DMS79 treated with DMSO at 0.1 percent for 48 hours (cell line): ENCODE measurements at places on chromosomes 2 and 18.

GRCh38 chr2:23448906-23449305 is 63.9 kb downstream of the KLHL29 start:
- no peak for DNase-seq

GRCh38 chr18:58934933-58935577 is 70.4 kb downstream of the ZNF532 start:
- no peak for DNase-seq

GRCh38 chr18:79299711-79300110 is 96.0 kb upstream of the NFATC1 start:
- no peak for DNase-seq

DNA sequence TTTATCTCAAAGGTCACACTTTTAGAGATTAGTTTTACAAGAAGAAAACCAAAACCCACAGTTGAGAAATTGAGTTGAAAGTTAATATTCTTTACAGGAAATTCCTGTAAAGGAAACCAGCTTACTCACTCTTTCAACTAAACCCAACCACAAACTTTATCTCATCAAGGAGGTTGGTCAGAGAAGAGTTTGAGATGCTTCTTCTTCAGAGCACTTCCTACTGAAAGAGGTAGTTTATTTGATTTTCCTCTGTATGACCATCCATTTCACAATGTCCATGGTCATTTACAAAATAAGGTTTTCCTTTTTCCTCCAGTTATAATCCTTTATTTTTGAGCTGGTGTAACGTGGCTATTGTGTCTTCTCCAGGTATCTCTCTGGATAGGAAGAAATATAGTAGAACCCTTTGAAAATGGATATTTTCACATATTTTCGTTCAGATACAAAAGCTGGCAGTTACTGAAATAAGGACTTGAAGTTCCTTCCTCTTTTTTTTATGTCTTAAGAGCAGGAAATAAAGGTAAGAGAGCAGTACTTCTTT is 4.5 kb upstream of the IL18RAP start:
- no peak for DNase-seq

- no peak for DNase-seq
Measured at GRCh38 chr18:7064346-7064745, 53.3 kb downstream of the LAMA1 start.

DNA sequence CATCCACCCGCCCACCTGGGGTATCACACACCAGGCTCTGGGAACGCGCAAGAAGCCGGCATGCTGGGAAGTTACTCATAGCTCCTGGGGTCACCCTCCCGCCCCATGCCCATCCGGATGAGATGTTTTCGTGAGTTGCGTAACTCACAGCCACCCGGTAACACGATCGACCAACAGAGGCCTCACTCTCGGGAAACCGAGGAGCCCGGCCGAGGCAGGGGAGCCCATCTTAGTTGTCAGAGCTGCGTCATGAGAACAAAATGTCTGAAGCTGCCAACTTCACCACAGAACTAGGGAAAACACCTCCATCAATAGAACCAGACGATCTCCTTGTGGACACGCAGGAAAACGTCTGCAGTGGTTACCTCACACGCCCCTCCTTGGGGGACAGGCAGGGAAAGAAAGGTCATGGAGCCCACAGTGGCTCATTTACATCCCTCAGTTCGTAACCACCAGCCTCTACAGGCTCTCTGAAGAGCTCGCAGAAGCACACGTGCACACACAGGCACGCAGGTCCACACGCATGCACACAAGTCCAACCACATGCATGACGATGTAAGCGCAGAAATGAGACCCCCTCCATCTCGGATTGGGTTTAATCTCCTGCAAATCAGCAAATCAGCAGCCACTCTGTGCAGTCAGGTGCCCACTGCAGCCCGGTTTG is 26.2 kb downstream of the ADI1 start:
- no peak for DNase-seq

GRCh38 chr2:9264301-9264700 is 57.7 kb downstream of the ASAP2 start:
- no peak for DNase-seq

- no peak for DNase-seq
Measured at GRCh38 chr2:172995323-172996244, 80.1 kb upstream of the MAP3K20 start.

DNA sequence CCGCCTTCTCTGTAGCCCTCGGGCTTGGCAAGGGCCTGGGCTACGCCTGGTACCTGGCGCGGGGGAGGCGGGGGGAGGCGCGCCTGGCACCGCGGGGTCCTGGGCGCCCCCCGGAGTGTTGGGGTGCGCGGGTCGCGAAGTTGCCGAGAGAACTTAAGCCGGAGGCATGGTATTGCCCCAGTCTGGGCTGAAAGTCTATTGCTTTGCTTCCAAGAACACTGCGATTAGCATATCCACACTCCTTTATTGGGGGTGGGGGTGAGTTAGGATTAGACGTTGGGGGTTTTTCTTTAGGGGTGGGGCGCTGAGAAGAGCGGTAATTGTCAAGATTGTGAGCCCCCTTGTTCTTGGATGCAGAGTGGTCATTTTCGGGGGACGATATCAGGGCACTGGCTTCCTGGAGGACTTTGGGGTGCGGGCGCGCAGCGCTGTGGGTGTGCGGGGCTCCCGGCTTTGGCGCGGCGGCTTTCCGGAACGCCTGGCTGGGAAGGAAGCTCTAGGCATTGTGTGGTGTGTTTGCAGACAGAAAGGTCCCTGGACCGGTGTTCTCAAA is 798 bp downstream of the TANC1 start:
- no peak for DNase-seq

DNA sequence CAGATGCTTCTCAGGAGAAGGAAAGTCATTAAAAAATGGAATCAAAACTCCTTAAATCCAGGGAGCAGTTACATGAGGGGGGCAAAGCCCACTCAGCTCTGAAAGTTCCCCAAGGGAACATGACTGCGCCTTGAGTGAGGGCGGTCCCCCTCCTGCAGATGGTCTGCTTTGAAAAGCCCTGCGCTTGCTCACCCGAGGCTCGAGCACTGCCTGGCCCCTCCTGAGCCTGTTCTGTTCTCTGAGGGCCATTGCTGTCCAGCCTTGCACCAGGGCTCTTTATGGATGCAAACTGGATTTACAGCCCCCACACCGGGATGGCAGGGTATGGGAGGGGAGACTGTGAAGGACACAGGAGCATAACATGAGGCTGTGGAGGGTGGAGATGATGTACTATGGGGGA is 37.8 kb upstream of the DNMT3A start:
- DNase-seq, result no peak

GRCh38 chr2:36277146-36277808 is 78.3 kb upstream of the CRIM1 start:
- no peak for DNase-seq

- no peak for DNase-seq
Measured at GRCh38 chr18:23967321-23968089, 47.0 kb upstream of the TTC39C start.

GRCh38 chr18:62450546-62451410 is 72.0 kb upstream of the ZCCHC2 start:
- DNase-seq, result peak; percentile 49

GRCh38 chr2:199606193-199606780 is 148.5 kb upstream of the SATB2 start:
- no peak for DNase-seq

- no peak for DNase-seq
Measured at GRCh38 chr2:209471037-209471436, 47.2 kb downstream of the MAP2 start.

DNA sequence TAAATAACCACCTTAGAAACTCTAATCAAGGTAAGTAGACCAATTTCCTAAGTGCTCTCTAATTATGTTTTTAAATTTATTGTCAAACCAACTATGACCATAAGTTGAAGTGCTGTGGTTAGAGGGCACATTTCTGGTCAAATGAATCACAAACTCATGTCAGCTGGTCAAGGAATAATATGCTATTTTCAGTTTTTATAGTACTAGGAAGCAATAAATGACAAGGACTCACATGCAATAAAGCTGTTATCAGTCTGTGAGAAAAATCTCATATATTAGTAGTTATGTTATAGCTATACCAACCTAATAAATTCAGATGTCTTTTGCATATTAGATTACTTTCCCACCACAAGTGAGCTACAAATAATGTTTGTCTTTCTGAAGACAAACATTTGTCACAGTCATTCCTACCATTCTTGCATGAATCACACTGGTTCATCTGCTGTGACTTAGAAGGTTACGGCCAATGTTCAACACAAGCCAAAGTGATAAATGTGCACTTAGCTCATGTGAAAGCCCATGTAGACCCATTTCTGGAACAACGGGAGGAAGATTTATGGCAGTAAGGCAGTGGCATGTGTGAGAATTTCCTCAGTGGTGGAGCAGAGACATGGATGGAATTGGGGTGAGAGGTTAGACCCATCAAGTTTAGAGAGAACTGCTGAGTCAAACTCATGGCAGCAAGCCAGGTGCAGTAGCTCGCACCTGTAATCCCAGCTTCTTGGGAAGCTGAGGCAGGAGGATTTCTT is 27.4 kb upstream of the CCNYL1 start:
- DNase-seq, result no peak

DNA sequence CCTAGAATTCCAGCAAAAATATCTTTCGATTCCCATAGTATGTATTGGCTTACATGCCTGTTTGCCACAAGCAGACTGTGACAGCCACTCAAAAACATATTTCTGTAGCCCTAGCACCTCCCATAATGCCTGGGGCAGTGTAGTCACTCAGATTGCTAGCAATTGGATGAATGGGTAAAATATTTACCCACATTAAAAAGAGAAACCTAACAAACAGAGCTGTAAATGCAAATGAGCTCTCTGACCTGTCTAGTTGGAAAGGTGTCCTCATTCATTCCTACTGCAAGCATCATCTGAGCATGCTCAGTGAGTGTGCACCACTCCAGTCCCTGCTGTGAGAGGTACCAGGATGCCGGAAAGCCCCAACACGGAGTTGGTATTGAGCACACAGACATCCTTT is 234.0 kb upstream of the RAB12 start:
- no peak for DNase-seq

DNA sequence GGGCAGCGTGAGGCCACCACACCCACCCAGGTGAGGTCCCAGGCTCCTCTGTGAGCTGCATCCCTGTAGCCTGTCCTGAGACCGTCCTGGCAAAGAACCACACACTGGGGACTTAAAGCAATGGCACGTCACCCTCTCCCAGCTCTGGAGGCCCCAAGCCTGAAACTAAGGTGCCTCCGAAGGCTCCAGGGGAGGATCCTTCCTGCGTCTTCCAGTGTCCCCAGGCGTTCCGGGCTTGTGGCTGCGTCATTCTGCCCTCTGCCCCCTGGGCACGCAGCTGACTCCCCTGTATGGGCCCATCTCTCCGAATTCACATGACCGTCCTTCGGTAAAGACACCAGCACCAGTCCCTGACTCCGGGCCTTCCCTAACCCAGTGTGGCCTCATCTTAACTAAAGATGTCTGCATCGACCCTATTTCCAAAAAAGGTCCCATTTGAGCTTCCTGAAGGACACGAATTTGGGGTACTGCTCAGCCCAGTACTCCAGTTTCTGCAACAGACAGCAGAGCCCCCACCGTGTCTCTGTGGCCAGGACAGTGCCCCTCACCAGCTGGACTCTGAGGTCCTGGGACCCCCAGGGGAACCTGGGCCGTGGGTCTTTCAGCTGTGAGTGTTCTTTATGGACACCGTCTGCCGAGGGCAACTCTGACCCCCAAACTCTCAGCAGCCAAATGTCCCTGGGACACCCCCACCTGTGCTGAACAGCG is 75.2 kb upstream of the CTDP1 start:
- DNase-seq, result no peak
